ENCODE measurements at places on chromosomes 1 and 21.

GRCh38 chr1:4489486-4489885, 164.9 kb upstream of the AJAP1 start:
- DNase-seq, result no peak

- peak; percentile 83 for DNase-seq
Measured at GRCh38 chr1:66439031-66439740, 94.8 kb upstream of the SGIP1 start.

DNA sequence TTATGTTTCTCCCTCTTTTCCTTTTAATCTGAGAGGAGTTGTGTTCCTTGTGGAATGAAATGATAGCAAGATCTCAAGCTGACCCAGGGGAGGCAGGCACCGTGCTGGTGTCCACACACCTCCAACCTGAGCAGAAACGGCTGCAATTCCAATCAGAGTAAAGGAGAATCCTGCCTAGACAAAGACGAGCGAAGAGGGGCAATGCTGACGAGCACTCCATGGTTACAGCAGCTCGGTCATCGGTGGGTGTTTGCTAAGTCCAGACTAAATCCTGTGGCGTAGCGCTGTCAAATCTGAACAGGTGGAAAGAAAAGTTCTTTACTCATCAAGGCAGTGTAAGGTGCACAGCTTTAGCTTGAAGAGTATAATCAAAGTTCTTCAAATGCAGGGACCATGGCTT, 74.8 kb downstream of the PLD5 start:
- DNase-seq, result no peak

GRCh38 chr1:82220754-82221153, 420.0 kb downstream of the ADGRL2 start:
- DNase-seq, result no peak

DNA sequence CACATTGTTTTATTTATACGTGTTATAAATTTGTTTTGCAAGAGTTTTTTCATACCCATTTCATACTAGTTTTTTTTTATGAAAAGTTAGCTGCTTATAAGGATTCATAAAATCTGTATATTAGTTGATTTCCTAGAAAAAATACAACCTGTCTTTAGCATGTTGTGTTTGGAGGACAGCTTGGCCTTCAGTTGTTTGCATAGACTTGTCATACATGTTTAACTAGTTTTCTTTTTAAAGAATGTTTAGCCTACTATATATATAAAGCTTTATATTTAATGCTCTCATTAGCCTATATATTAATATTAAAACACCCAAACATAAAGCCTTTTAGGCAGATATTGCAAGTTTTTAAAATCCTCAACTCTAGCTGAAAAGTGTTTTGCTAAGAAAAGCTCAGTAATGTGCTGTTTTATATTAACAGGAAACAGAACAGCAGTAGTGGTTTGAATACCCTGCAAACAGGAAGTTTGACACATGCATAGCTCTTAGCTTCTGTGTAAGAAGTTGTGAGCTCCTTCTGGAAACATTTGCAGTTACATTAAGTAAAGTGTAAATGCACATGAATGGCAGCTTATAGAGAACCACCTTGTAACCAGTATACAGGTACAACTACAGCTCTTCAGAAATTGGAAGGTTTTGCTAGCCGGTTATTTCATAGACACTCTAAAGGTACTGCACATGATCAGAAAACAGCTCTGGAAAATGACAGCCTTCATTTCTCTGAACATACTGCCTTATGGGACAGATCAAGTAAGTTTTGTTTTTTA, at the start of gene PRKACB:
PRKACB (plus strand) TSS at position 476 of the 770 bp plus-strand sequence; CDS start at position 567, 91 bp downstream.
- DNase-seq, result peak; percentile 84

DNA sequence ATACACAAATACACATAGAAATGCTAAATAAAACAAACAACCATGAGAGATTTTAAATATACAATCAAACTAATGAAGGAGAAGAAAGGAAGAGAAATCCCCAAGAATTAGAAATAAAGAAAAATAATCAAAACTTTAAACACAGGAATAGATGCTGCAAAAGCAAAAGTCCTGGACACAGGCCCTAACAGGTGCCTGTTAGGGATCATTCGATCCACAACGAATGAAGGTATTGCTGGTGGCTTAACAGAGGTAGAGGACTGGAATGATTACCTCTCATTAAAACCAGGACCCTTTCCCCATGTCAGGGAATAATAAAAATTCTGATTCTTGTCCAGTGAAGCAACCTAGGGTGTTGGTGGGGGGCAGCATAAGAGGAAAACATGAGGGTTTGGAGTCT, 56.8 kb downstream of the CDC42BPA start:
- DNase-seq, result no peak

- DNase-seq, result no peak
Measured at GRCh38 chr21:46077674-46078101, 20.2 kb upstream of the COL6A2 start.

DNA sequence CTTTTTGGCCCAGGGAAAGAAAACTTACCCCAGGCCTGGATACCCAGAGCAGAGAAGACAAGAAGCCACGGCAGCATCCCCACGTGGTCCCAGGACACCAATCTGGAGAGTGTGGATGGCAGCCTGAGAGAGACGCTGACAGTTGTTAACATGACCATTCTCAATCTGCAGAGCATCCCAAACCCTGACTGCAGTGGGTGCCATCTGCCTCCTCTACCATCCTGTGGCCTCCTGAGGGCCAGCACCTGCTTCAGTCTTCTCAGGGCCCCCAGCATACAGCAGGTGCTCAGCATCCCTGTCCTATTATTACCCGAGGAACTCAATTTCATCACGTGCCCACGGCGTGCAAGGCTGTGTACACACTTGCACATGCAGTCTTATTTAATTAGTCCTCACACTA, 785 bp downstream of the PGLYRP4 start:
- no peak for DNase-seq

All from KBM-7 (cell line).